ENCODE measurements at places on chromosomes 3 and 15.

- no peak for DNase-seq
Measured at GRCh38 chr3:30858894-30859389, 35.5 kb downstream of the GADL1 start.

DNA sequence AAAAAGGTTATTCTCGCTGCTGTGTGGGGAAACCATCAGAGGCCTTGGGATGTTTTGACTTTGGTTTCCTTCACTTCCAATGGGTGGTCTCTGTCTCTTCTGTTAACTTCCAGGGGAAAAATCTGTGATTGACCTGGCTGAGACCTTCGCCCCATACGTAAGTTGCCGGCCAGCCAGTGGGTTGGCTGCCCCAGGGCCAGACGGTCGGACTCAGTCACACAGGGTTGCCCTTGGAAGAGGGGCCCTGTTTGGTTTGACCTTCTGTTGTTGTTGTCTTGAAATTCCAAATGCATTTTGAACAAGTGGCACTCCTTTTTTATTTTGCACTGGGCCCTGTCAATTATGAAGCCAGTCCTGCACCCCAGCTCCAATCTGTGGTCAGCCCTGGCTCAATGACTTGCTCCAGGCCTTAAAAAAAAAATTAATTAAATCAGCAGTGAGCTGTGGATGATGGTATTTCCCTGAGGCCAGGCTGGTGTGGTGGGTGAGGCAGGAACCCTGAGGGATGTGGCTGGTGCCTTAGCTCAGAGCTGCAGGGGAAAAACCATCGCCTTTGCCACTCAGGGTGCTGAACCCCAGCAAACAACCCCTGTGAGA is 4.5 kb downstream of the FAM107A start:
- DNase-seq = no peak

GRCh38 chr3:120742849-120743365 is 363 bp downstream of the GTF2E1 start:
- DNase-seq = peak; percentile 57

GRCh38 chr3:195001961-195002861 is 268.7 kb downstream of the XXYLT1 start:
- peak; percentile 41 for DNase-seq

DNA sequence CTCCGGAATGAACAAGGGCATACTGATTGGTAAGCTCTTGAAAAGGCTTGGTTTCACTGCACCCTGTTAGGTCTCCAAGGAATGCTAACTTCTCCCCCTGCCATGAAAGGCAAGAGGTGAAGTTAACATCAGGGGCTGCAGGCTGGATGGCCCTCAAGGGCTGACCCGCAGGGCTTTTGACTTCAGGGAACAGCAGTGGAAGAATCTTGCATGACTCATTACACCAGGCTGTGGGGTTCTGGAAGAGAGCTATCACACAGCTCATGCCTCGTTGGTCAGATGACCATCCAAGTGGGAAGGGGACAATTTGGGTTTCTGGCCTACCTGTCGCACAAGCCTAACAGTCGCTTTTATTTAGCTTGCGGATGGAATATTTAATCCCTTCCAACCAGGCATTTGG is 23.6 kb upstream of the ATG7 start:
- no peak for DNase-seq

DNA sequence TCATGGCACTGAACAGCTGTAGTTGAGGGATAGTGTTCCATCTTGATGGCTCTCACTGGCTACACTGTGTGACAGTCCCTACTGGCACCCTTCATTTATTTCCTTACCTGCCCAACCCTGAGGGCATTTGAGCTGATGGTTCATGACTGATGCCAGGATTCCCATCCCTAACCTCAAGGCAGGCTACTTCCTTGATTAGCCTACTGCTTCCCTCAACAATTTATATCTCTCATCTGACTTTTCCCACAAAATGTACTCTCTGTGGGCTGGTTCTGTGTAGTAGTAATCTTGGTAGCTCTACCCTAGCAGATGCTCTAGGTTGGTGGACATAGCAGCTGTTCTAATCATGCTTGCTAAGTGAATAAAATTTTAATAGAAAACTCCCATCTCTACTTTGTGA is 106.0 kb downstream of the THRB start:
- no peak for DNase-seq

GRCh38 chr3:61268644-61269043 is 17.4 kb upstream of the FHIT start:
- no peak for DNase-seq

- no peak for DNase-seq
Measured at GRCh38 chr3:33547101-33547500, 106.9 kb upstream of the UBP1 start.

DNA sequence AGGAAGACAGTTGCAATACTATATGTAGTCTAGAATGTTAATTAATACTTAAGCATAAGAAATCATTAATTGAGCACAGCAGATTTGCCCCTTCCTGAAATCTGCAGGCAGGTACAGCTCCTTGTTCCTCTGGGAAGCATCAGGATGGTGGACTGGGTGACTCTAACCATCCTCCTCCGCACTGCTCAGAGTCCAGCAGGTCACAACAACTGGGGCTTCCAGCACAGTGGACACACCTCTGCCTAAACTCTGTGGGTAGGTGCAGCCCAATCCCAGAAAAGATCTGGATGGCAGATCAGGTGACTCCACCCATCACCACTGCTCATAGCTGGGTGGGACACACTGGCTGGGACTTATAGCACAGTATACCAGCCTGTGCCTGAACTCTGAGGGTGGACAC is 189.9 kb upstream of the TMCO5A start:
- no peak for DNase-seq

DNA sequence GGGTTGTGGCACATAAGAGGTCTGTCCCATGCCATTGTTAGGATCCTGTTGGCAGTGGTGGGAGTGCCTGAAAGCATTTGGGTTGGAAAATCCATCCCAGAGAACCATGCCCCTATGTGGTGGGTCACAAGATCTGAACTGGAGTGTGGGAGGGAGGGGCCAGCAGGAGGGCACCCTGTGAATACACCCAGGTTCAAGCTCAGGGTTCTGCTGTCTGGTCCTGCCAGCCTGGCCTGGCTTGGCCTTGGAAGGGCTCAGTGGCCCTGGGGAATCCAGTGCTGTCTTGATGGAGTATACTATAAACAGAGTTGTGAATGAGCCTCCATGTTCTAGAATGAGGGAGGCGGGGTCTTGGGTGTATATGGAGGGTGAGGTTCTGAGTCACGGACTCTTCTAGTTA is 11.8 kb downstream of the ANKDD1A start:
- DNase-seq = no peak

DNA sequence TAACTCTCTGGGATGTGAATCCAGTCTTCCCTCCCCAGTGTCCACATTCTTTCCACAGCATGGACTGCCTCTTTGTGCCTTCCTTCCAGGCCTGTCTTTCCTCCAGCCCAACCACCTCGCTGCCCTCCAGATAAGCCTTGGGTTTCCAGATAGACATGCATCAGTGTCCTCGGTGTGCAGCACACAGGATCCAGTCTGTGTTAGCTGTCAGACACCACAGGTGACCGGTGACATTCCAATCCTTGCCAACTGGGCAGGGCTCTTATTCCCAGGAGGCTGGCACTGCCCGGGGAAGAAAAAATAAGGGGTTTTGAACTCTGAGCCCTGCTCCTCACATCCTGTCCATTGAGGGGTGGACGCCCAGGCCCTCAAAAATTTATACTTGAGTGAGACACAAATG is 6.0 kb upstream of the SLC6A1 start:
- no peak for DNase-seq

DNA sequence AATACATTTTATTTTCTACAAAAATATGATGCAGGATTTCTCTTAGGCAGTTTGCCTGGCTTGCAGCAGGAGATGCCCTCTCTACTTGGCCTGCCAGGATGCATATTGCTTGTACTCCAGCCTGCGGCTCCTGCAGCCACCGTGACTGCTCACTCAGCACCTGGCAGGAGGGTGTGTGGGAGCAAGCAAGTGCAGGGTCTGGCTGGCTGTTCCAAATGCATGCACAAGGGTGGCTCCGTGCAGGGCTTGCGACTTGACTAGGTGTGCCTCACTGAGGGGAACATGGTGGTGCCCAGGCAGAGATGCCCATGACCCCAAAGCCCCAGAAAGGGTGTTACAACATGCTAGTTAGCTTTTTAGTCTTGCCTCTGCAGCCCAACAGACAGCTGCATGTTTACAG is 1240.2 kb upstream of the ALCAM start:
- no peak for DNase-seq

- no peak for DNase-seq
Measured at GRCh38 chr3:69983546-69984265, 15.8 kb upstream of the SAMMSON start.

DNA sequence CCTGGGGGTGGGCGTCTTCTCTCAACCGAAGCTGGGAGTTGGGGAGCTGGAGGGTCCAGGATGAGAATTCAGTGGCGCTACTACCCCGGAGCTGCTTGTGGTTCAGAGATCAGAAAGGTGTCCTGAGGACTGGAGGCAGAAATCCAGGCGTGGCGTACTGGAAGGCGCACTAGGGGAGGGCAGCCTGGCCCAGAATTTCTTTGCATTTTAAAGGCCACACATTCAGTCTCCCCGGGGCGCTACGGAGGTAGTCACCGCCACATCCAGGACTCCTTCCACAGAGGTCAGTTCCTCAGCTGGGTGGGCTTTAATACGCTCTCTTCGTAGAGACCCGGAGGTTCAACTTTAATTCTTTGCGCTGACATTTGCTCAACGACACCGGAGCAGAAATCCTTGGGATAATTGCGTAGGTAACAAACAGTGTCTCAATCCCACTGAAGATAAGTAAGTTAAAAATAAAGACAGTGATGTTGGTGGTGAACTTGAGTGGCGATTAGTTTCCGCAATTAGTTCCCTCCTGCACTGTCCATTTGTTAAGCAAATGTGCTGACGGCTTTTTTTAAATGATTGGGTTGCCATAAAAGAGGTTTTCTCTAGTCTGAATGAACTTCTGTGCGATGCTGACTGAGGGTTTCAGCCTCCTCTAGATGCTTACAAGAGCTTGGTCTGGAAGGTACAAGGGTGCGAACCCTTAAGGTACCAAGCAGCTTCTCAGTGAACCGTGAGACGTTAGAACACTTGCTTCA is 535 bp downstream of the MCTP2 start:
- no peak for DNase-seq

DNA sequence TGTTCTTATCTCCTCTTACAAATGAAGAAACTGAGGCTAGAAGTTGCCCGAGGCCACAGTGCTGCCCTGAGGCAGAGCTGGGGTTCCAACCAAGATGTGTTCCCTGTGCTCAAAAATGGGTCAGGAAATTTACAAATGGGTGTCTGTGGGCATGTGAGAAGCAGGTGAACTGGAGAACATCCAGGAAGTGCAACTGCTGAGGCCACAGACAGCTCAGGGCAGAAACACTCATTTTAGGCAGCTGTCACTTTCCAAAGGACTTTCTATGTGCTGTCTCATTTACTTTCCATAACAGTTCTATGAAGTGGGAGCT is 47.2 kb upstream of the ATP2B2 start:
- DNase-seq = no peak

- DNase-seq = peak; percentile 48
Measured at GRCh38 chr15:79970624-79971434, at the start of gene BCL2A1. Gene BCL2A1 (minus strand): TSS chr15:79971196. CDS start chr15:79971119, 77 bp downstream.

DNA sequence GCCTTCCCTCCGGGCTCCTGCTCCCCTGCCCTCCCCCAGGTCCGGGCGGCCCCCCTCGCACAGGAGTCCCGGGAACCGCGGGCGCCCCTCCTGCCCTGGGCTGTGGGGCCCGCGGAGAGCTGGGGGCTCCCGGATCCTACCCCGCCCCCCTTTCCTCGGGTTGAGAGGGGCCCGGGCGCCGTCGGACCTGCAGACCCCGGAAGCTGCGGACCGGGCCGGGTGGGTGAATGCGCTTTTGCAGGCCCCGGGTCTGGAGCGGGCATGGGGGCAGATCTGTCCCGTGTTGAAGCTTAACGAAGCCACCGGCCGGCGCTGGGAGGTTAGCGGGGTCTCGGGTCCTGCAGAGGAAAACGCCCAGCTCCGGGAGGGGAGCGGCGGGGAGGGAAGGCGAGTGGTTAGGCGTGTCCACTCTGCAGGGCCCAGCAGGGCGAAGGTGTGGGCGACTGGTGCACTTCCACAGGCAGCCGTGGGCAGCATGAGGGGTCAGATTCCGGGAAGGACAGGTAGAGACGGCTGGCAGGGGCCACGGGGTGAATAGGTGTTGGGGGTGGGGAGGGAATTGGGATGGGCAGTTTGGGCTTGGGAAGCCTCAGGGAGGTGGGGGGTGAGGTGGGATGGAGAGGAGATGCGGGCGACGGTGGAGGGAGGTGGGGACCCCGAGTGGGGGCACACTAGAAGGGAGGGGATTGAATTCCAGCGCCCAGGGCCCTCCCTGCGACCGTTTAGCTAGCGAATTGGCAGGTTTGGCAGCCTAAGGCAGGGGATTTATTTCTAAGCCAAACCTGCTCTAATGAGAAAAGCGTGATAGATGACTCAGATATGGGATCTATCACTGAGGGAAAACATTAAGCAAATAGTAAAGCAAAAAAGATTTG is 635 bp downstream of the CD276 start:
- DNase-seq = no peak

DNA sequence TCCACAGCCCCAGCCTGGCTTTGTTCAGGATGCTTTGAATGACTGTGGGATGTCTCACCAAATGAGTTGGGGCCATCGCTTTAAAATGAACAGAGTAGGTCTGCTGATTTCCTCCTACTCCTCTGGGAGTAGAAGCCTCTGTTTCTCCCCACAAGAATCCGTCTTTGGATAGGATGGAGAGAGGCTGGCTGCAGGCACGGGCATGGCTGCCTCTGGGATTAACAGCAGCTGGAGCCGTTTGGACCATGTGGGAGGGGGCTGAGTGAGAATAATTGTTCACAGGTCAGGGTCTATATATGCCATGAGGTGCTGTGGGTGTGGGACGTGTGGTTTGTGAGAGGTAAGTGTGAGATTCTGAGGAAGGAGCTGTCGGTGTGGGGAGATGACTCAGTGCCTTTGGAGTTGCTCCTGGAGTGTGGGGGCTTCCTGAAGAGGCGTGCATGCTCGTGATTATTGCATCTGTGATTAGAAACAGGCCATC is 48.0 kb upstream of the APEH start:
- DNase-seq = no peak

DNA sequence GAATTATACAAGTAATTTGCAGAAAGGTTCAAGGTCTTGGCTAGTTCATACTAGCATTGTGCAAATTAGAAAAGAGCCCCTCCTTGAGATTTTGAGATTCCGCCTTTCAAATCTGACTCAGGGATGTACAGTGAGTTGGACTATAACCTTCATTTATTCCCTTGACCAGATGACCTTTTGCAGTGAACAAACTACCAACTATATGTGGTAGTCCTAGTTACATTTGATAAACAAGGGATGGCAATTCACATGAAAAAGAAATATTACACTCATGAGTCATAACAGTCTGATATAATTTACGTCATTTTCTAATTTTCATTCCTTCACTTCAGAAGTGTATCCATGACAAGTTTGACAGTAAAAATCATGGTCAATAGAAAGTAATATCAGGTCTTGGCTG is 860.4 kb downstream of the ROBO1 start:
- no peak for DNase-seq

- DNase-seq = no peak
Measured at GRCh38 chr3:115040673-115041286, 106.3 kb downstream of the ZBTB20 start.

DNA sequence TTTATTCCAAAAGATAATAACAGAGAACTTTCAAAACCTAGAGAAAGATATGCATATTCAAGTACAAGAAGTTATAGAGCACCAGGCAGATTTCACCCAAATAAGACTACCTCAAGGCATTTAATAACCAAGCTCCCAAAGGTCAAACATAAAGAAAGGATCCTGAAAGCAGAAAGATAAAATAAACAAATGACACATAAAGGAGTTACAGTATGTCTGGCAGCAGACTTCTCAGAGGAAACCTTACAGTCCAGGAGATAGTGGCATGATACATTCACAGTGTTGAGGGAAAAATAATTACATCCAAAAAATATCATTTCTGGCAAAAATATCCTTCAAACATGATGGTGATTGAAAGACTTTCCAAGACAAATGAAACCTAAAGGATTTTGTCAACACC is 185.8 kb upstream of the POU1F1 start:
- DNase-seq = no peak

Data from activated naive CD8-positive, alpha-beta T cell treated with anti-CD3 and anti-CD28 coated beads, Interleukin-2, amount 10 ng/mL, durations not matched to agents 7 days and 5 days (primary cell).